ENCODE measurements at places on chromosomes 5 and 9. TPM values are rescaled to one million over a fixed set of nuclear protein-coding genes. Genes with fewer than 3 reads are reported as not detected.

Gene C9orf153
- not detected for total RNA-seq

Gene LRRTM2
- total RNA-seq: 0.32 TPM

Gene RASEF
- total RNA-seq: 0.97 TPM

Gene FBXO10
- 16.4 TPM for total RNA-seq

Gene PDGFRB
- total RNA-seq: 341 TPM

Gene C5orf52
- total RNA-seq: not detected

Gene USP20
- total RNA-seq: 7.7 TPM

Gene TRIM7
- total RNA-seq: 2.2 TPM

Gene MEIKIN
- total RNA-seq: not detected

Gene SLC45A2
- total RNA-seq: not detected

Gene CREBRF
- 15.5 TPM for total RNA-seq

Gene WWC1
- total RNA-seq: 2.2 TPM

Gene ARHGEF37
- 0.64 TPM for total RNA-seq

Gene GFI1B
- total RNA-seq: 0.32 TPM

Gene ZDHHC21
- total RNA-seq: 9.3 TPM

Gene OCLN
- 0.43 TPM for total RNA-seq

Gene RRAGA
- total RNA-seq: 55.3 TPM

Gene IFNK
- not detected for total RNA-seq

Gene GDF9
- not detected for total RNA-seq

Gene CDH9
- not detected for total RNA-seq

Gene ZNF354C
- 6.8 TPM for total RNA-seq

Gene ADAMTSL1
- 10.0 TPM for total RNA-seq

Gene C9orf50
- total RNA-seq: not detected

Gene NR5A1
- total RNA-seq: not detected

Gene FOXE1
- total RNA-seq: under 0.01 TPM

Gene PLAC8L1
- not detected for total RNA-seq

Gene PPP2R2B
- total RNA-seq: 2.2 TPM

Gene ZNF483
- 5.6 TPM for total RNA-seq

Gene BAAT
- under 0.01 TPM for total RNA-seq

Gene PCDHA9
- under 0.01 TPM for total RNA-seq

Gene TUSC1
- total RNA-seq: 12.2 TPM

Gene APC
- total RNA-seq: 69.1 TPM

Gene CARTPT
- not detected for total RNA-seq

Gene PALM2AKAP2
- 24.5 TPM for total RNA-seq

Gene ZNF608
- total RNA-seq: 8.4 TPM

Gene ANKRD34B
- total RNA-seq: not detected

Gene BRINP1
- total RNA-seq: under 0.01 TPM
